Peyer's patch (tissue), 4 donors: ENCODE measurements at places on chromosomes 7 and 10. TPM values are rescaled to one million over a fixed set of nuclear protein-coding genes. Genes with fewer than 3 reads are reported as not detected.

Gene ADAM22
- 0.88 TPM for total RNA-seq

Gene IL15RA
- total RNA-seq = 37.4 TPM

Gene LRRC18
- total RNA-seq = 1.7 TPM

Gene AGR2
- 280 TPM for total RNA-seq

Gene LRMDA
- 4.7 TPM for total RNA-seq

Gene ZNF485
- 1.6 TPM for total RNA-seq

Gene INPP5F
- 9.1 TPM for total RNA-seq

Gene PRR15
- total RNA-seq = 153 TPM

Gene UNC5B
- total RNA-seq = 52.5 TPM

Gene TMEM229A
- 11.4 TPM for total RNA-seq

Gene CCDC172
- total RNA-seq = not detected

Gene CBX3
- total RNA-seq = 62.9 TPM

Gene CYP26C1
- not detected for total RNA-seq

Gene LBX1
- not detected for total RNA-seq

Gene SUGCT
- 6.4 TPM for total RNA-seq

Gene BUD23
- total RNA-seq = 48.7 TPM
